NCI-H1417 (cell line): ENCODE measurements at places on chromosomes 1 and 21.

- no peak for DNase-seq
Measured at GRCh38 chr1:204181116-204181515, 15.0 kb upstream of the REN start.

DNA sequence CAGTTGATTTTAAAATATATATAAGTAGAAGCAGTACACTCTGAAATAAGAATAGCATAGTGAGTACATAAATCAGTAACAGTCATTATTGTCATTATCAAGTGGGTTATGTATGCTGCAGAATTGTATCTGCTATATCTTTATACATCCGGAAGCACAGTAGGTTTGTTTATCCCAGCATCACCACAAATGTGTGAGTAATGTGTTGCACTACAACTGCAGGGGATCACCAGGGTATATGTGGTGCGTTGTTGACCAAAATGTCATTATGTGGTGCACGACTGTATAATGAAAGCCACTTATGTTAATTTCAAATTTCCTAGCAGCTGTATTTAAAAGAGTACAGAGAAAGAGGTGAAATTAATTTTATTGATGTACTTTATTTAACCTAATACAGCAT, 87.7 kb upstream of the GADD45A start:
- no peak for DNase-seq

GRCh38 chr1:155888481-155888880, 22.7 kb downstream of the RIT1 start:
- no peak for DNase-seq

DNA sequence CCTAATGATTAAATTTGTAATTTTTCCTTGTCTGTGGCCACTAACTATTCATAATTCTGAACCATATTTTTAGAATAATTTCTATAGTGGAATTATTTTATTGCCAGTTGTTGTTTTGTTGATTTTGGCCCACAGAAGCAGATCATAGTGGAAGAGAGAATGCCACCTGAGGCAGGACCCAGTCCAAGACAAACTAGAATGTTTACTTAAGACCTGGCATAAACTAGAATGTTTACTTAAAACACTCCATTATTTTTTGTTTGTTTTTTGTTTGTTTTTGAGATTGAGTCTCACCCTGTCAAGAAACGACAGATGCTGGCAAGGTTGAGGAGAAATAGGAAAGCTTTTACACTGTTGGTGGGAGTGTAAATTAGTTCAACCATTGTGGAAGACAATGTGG, 310.2 kb downstream of the MRPL39 start:
- no peak for DNase-seq

GRCh38 chr21:36323032-36323431, 3.0 kb downstream of the MORC3 start:
- no peak for DNase-seq

DNA sequence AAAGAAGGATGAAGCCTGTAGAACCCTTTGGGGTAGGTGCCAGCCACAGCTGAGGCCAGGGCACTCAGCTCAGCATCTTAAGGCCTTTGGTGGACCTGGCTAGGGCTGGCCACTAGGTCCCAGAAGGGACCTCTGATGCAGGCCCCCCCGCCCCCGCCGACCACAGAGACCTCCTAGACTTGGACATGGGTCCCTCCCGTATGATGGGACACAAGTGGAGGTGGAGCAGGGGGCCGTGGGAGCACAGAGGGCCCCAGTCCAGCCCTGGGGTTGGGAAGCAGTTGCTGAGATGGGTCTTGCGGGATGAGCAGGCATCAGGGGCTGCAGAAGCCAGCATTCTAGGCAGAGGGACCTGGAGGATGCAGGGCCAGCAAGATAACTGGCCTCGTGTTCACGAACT, 3.2 kb downstream of the B4GALT2 start:
- DNase-seq = no peak

GRCh38 chr1:211305044-211305443, 21.6 kb upstream of the TRAF5 start:
- DNase-seq = no peak

DNA sequence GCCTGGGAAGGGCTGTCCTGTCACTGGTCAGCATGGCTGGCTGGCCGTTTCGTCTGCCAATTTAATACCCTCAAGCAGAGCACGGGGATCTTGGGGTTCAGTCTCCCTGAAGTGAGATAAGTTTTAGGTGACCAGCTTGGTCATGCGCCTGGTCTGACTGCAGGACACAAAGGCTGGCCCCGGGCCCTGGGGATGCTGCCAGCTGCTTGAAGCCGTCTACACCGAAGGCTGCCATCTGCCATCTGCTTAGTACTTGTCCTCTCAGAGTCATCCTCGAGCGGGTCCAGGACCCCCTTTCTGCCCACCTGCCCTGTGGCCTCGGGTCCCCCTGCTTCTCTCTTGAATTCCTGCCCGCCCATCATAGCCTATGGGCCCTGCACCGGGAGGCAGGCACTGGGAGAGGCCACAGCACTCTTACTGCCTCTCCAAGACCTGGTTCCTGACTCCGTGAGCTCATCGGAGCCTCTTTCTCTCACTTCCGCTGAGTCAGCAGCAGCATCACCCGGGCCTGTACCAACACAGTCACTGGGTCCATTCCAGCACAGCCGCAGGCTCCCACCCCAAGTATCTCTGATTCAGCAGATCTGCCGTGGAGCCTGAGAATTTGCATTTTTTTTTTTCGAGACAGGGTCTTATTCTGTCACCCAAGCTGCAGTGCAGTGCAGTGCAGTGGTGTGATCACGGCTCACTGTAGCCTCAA, 7.0 kb downstream of the FBLIM1 start:
- no peak for DNase-seq

DNA sequence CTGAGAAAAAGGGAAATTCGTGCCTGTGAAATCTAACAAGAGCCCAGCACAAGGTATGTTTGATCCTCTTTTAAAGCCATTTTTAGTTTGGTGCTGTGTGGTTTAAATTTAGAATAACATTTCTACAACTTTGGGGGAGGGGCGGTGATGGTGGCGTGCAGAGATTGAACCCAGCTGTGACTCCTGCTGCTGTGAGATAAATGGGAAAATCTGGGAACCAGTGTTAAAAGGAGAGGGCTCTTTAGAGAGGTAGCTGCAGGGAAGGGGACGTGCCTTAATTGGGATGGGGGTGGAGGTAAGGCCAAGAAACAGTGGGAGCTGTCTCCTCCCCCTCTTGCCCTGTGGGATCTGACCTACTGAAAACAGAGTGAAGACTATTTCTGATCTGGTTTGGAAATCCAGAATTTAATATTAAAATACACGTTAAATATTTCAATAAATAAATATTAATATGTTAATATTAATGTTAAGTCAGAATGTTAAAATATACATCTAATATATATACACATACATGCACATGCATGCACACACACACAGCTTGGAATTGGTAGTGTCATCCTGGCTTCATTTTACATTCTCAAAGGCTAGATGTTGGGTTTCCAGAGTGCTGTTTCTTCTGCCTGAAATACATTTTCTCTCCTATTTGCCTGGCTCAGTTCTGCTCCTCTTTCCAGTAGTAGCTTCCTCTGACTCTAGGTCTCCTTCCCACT, 30.1 kb upstream of the DNAJC6 start:
- DNase-seq = peak; percentile 9

- DNase-seq = no peak
Measured at GRCh38 chr1:21294266-21294989, 4.2 kb upstream of the ECE1 start.

- DNase-seq = no peak
Measured at GRCh38 chr1:47608296-47608875, 170.5 kb downstream of the FOXD2 start.

GRCh38 chr1:27656157-27656893, 15.7 kb downstream of the IFI6 start:
- DNase-seq = no peak

DNA sequence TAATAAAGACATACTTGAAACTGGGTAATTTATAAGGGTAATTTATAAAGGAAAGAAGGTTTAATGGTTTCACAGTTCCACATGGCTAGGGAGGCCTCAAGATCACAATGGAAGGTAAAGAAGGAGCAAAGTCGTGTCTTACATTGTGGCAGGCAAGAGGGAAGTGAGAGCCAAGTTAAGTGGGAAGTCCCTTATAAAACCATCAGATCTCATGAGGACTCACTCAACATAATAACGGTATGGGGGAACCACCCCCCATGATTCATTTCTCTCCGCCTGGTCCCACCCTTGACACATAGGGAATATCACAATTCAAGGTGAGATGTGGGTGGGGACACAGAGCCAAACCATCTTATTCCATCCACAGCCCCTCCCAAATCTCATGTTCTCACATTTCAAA, 76.8 kb upstream of the ZNF678 start:
- no peak for DNase-seq

GRCh38 chr1:76864383-76864782, 2.9 kb upstream of the ST6GALNAC5 start:
- DNase-seq = no peak

- DNase-seq = no peak
Measured at GRCh38 chr1:94199398-94199797, 38.0 kb downstream of the ARHGAP29 start.

DNA sequence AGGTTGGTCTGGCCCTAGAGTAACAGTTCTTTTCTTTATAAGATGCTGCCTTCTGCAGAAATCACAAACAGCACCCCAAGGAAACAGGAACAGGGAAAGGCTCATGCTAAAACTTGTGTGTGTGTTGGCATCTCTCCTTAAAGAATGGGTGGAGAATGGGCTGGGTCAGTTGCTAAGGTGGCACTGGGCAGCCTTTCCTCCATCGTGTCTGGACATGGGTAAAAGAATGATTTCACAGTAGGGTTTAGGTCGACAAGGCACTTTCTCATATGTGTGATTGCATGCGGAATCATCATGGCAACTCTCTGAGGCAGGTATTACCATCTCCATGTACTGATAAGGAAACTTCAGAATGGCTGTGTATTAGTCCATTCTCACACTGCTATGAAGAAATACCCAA, 40.3 kb downstream of the LRRN2 start:
- no peak for DNase-seq

GRCh38 chr21:30953605-30954004, 72.2 kb upstream of the KRTAP11-1 start:
- no peak for DNase-seq

- DNase-seq = peak; percentile 66
Measured at GRCh38 chr1:93702111-93702827, 20.6 kb upstream of the BCAR3 start.

GRCh38 chr1:21952786-21953520, 15.8 kb upstream of the HSPG2 start:
- no peak for DNase-seq

GRCh38 chr21:27380303-27380702, 413.4 kb upstream of the ADAMTS5 start:
- no peak for DNase-seq

DNA sequence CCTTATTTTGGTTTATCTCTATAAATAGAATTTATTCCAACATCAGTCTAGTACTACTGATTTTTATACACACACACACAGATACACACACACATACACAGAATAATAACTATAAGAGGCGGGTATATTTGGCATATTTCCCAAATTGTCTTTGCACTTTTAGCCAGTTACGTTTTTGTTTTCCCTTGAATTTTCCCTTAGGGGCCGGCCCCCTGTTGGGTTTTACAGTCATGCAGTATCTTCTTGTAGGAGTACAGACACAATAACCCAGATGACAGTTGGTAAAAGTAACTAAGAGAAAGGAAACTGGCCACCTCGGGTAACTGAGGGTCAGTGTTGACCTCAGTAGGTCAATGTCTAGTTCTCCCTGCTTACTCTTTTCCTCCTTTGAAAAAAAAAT, 50.9 kb downstream of the DISP1 start:
- DNase-seq = no peak

DNA sequence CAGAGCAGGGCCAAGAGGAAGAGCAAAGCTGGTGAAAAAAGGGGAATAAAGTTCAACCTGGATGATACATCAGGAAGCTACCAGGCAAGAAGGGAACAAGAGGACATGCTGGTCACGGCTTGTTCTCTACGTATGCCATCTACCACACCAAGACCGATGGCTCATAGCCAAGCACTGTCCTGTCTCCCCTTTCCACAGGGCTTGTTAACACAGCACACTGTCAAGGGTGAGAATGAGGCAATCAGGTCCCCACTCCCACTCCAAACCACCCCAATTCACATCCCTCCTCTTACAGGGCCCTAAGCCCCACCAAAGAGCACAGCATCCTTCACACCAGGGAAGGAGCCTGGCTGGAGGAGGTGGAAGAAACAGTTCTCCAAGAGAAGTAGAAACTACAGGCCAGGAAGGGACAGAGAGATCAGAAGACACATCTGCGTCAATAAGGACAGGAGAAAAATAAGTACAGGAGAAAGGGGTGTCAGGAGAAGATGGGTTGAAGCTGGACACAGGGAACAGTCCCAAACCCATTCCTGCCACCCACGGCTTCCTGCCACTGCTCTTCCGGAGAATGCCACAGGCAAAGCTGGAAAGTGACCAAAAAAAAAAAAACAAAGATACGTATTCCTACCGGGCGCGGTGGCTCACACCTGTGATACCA, 923 bp upstream of the SHC1 start:
- no peak for DNase-seq

DNA sequence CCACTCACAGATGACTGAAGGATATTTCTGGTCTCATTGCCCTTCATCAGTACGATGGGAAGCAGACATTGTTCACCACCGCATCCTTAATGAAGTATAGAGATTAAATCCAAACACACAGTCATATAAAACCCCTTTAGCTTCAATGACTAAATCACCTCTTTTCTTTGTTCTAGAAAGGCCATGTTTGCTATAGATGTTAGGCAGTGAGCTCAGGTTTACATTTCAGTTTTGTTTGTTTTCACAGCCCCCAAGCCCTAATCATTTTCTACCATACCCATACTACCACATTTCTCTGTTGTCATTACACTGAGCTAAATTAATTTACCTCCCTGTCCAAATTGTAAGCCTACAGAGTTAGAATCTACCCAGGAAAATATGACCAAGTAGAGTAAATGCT, 385.1 kb downstream of the NTNG1 start:
- DNase-seq = peak; percentile 49

DNA sequence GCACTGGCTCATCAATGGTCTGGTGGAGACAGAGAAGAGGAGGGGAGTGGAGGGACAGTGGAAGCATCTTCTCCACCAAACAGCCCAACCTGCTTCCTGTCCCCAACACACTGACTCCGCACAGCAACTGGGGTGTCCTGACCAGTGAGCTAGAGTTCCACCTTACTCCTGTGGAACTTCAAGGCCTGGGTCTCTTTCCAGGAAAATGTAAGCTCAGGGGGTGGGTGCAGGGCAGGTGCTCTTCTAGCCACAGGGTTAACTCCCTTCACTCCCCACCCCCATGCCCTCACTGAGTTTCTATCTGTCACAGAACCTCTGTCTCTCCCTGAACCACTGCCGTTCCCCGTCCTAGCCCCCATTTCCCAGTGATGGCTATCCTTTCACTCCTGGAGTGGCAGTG, 876 bp downstream of the MOB3C start:
- DNase-seq = no peak

GRCh38 chr1:43776043-43776761, 68.9 kb downstream of the ST3GAL3 start:
- no peak for DNase-seq

DNA sequence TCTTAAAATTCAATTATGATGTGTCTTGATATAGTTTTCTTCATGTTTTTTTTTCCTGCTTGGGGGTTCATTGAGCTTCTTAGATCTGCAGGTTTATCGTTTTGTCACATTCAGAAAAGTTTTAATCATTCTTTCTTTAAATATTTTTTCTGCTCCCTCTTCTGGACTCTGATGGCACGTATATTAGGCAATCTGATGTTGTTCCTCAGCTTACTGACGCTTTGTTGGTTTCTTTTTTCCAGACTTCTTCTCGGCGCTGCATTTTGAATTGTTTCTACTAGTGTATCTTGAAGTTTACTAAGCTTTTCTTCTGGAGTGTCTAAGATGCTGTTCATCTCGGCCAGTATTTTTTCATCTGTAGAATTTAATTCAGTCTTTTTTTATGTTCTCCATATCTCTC, 44.8 kb upstream of the FMOD start:
- no peak for DNase-seq
